ENCODE measurements at places on chromosomes 3 and 15. TPM values are rescaled to one million over a fixed set of nuclear protein-coding genes. Genes with fewer than 3 reads are reported as not detected.

DNA sequence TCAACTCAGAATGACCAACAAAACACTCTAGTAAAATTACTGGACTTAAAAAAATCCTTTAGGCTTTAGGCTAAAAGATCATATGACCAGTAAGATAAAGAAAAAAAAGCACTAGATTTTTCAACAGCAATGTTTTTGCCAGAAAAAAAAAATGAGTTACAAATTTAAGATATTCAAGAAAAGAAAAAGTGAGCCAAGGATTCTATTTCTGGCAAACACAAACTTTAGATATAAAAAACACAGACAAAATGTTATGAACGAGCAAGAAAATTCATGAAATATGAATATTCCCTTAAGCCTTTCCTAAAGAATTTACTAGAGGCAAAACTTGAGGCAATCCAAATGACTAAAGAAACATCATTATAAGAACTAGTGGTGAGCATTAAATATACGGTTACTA, 8.6 kb downstream of the GOLGB1 start:
- no peak for DNase-seq

DNA sequence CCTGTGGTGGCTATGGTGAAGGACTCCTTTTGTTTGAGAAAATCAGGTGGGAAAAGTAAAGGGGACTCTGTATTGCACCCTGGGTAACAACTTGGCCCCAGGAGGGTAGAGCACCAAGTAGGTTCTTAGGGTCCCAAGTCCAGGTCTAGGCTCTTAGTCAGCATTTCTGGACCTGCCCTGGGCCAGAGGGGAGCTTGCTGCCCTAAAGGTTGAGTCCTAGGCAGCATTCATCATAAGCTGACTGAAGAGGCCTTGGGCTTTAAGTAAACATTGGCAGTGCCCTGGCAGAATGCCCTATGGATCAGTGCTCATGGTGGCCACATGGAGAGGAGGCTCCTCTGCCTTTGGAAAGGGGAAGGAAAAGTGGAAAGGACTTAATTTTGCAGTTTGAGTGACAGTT, 268.5 kb upstream of the CTNNB1 start:
- no peak for DNase-seq

DNA sequence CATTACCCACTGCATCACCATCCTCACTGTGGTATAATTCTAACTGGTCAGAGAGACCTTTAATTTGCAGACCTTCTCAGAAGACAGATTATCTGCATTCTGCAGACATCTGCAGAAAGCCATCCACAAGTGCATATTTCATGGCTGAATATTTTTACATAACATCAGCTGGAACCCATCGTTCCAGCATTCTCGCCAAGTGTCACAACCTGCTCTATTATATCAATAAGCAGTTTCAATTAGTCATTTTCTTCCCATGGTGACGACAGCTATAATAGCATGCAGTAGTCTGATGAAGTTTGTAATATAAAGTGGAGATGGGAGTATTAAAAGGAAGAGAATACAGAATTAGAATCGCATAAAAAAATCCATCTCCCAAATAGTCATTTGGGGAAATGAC, 334.7 kb downstream of the FHIT start:
- DNase-seq, result no peak

Gene CLSTN2
- 0.03 TPM for total RNA-seq

DNA sequence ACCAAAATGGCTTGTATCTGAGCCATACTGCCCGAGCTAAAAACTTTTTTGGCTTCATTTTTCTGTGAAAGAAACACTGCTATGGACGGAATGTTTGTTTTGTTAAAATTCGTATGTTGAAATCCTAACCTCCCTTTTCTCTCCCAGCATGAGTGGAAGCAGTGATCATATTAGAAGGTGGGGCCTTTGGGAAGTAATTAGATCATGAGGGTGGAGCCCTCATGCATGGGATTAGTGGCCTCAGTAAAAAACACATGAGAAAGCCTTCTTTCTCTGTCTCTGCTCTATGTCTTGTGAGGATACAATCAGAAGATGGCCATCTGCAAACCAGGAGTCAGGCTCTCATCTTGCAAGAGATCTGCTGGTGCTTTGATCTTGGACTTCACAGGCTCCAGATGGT, 7.4 kb upstream of the FNDC3B start:
- DNase-seq, result no peak

DNA sequence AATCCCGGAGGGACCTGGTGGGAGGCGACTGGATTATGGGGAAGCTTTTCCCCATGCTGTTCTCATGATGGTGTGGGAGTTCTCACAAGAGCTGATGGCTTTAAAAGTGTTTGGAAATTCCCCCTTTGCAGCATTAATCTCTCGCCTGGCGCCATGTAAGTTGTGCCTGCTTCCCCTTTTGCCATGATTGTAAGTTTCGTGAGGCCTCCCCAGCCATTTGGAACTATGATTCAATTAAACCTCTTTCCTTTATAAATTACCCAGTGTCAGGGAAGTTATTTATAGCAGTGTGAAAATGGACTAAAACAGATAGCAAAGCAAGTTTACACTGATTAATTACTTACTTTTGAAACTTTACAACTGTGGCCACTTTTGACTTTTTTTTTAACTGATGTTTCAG, 10.6 kb upstream of the U2SURP start:
- DNase-seq, result no peak

- DNase-seq, result no peak
Observed at GRCh38 chr3:82002491-82002890, 241.0 kb upstream of the GBE1 start.

Gene APBA2
- 14.5 TPM for total RNA-seq

Gene GOLGA8S
- total RNA-seq, result not detected

Gene GPR149
- not detected for total RNA-seq

DNA sequence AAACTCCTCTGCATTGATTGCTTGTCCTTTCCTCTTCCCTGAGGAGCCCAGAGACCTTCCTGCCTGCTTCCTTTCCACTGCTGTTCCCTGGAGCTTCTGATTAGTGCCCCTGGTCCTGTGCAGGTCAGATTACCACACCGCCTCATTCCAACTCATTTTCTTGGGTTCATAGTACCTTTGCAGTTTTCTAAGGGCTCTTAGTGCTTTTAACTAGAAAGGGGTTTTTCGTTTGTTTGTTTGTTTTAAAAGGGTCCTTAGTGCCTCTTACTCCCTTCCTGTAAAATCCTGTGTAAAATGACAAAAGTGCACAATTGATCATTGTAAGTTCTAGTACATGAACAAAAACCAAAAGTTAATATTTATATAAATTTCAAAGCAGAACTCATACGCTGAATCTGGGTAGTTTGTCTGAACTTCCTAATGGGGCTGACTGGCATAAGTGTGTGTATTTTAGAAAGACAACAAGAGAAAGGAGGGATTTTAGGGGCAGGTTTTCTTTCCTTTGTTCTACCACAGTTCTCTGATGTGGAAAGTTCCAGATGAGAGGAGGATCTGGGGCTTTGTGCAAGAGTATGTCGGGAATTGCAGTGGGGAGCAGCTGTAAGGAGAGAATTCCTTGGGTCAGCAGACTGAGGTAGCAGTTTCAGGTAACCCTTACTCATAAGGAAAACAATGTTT, 30.6 kb downstream of the SNRK start:
- DNase-seq, result no peak

DNA sequence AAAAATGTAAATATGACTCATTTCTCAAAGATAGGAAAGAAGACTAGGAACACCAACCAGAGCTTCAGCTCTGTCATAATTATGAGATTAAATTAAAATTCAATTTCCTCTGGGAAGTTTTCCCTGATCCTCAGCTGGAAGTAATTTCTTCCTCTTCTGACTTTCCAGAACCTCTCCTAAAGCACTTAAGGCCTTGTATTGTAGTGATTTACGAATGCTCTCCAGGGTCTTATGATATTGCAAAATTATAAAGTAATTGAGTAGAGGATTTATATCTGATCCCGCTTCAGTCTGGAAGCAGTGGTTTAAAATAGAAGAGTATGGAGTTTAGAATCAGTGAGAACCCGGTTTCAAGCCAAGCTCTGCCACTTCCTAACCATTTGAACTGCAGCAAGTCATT, 279.8 kb downstream of the ZPLD1 start:
- DNase-seq, result no peak

- DNase-seq, result no peak
Observed at GRCh38 chr3:12299026-12299425, 10.2 kb downstream of the PPARG start.

Gene REC114
- total RNA-seq, result not detected

Gene MAN2A2
- 93.2 TPM for total RNA-seq

DNA sequence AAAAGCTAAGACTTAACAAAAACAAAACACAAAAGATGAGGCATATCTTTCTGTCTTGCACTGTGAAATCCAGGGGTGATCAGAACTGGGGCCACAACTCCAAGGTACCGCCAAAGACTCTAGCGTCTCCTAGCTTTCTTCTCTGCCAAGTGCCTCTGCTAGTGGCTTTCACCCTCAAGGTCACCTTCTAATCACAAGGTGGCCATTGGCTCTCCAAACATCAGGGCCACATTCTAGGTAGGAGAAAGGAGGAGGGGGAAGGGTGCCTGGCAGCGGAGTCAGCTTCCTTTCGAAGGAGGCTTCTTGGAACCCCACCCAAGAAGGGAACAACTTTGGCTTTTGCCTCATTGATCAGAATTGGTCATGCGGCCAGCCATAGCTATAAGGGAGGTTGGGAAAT, 168.8 kb upstream of the SMAD3 start:
- DNase-seq, result no peak

DNA sequence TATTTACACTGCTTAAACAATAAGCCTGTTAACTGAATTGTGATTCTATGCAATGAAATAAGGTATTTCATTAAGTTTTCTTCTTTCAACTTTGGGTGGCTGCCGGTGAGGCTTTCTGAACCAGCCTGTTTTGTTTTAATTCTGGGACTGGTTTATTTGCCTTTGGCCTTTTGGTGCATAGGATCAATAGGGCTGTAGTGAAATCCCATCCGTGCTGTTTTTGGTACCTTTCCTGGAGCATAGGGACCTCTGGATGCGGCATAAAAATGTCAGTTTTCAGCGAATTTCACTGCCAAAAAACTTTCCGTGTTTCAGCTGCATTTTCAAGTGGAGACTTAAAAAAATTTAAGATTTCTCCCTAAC, 514 bp downstream of the PLS1 start:
- DNase-seq, result no peak
